ENCODE measurements at places on chromosomes 12 and 14.

DNA sequence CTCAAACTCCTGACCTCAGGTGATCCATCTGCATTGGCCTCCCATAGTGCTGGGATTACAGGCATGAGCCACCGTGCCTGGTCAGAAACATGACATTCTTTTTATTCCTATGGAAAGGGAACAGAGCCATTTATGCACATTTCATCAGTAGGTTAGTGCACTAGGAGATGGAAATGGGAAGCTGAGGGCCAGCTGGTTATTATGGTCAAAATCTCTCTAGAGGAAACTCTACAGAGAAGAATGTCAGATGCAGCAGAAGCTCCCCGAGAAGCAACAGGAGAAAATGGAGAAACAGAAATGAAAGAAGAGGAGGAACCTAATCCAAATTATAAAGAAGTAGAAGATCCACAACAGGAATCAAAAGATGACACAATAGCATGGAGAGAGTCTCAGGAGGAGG is 2.7 kb downstream of the CFAP251 start:
- peaks cover 16% of the 10 kb centered on the region for H3K4me1 ChIP-seq
- no peak for DNase-seq
- H3K27ac ChIP-seq: no peak overlapping the region
- H3K4me3 ChIP-seq: no peak overlapping the region

- no peak overlapping the region for H3K27ac ChIP-seq
- peak; percentile 74 for DNase-seq
- no peaks in the 10 kb centered on the region for H3K4me1 ChIP-seq
- no peaks in the 10 kb centered on the region for H3K27me3 ChIP-seq
- no peak overlapping the region for H3K4me3 ChIP-seq
Measured at GRCh38 chr12:89960011-89960507, 251.4 kb upstream of the ATP2B1 start.

GRCh38 chr12:108955225-108955835 is 65.5 kb downstream of the SVOP start:
- H3K27me3 ChIP-seq: peaks cover 15% of the 10 kb centered on the region
- DNase-seq: no peak
- H3K4me1 ChIP-seq: no peaks in the 10 kb centered on the region

GRCh38 chr14:34035177-34035933 is 84.5 kb upstream of the EGLN3 start:
- no peak overlapping the region for H3K27ac ChIP-seq
- peaks cover 4% of the 10 kb centered on the region for H3K27me3 ChIP-seq
- H3K4me1 ChIP-seq: no peaks in the 10 kb centered on the region
- H3K36me3 ChIP-seq: no peaks in the 10 kb centered on the region
- H3K4me3 ChIP-seq: no peak overlapping the region

- no peak for DNase-seq
- H3K4me1 ChIP-seq: no peaks in the 10 kb centered on the region
- H3K27me3 ChIP-seq: no peaks in the 10 kb centered on the region
- no peak overlapping the region for H3K27ac ChIP-seq
- no peaks in the 10 kb centered on the region for H3K36me3 ChIP-seq
Measured at GRCh38 chr14:39581474-39581873, 149.2 kb upstream of the FBXO33 start.
